Cerebellar nuclear complex (tissue), 1 donor: ENCODE measurements at places on chromosomes 6 and 20.

DNA sequence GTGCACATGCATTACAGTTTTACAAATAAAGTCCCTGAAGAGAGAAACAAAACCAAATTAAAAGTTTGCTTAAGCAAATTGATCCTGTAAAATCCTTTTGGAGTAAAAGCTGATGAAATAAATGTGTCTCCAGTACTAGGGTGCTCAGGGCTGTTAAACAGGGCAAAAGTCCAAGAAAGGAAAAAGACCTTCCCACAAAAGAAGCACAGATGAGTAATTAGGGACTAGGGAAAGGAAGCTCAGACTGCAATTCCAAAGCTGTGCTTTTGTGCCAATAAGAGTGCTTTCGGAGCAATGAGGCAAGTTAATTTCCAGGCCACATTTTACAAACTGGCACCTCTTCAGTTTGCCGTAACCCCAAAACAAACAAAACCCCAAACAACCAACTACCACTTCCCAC, 10.4 kb upstream of the RNF182 start:
- DNase-seq: no peak

GRCh38 chr6:20070047-20070446, 142.2 kb downstream of the MBOAT1 start:
- DNase-seq: no peak

GRCh38 chr6:54390362-54390761, 82.1 kb downstream of the TINAG start:
- DNase-seq: no peak

- no peak for DNase-seq
Observed at GRCh38 chr20:4151991-4152695, 136.8 kb upstream of the RNF24 start.

- DNase-seq: no peak
Observed at GRCh38 chr6:87279196-87279595, 43.2 kb upstream of the SMIM8 start.

DNA sequence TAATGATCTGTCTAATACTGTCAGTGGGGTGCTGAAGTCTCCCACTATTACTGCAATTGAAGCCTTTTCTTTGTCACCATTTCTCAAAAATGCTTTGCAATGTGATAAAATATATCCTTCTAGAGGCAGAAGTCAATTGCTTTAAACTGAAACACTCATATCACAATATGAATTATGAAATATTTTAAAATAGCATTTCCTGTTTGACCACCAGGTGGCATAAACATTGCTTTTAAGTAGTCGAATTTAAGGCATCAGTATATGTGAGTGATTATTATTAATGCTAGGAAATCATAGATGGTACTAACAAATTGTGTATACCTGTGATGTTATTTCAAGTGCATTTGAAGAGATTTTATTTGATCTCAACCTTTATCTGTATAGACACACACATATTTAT, 87.5 kb downstream of the MEI4 start:
- no peak for DNase-seq

DNA sequence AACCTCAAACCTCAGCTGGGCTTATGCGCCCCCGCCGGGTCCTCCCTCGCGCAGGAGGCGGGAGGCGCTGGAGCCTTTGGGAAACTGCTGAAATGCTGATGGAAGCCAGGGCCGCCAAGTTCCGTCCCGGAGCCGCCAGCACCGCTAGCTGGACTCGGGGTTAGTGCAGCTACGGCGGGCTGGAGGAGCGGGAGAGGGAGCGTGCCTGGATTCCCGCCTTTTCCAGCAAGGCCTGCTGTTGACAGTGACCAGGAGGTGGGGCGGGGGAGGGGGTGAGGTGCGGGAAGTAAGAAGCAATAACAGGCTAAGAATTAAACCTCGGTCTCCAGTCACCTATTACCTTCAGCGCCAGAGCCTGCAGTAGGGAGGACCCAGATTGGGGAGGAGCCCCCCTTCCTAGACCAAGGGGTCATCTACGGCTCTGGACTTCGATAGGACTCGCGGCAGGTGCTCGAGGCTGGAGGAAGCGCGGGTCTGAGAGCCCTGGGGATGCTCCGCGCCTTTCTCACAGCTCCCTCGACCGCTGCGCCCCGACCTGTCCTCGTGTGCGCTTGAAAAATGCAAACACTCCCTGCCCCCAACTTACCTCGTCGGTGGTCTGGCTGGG, 20.5 kb downstream of the COL9A1 start:
- no peak for DNase-seq

DNA sequence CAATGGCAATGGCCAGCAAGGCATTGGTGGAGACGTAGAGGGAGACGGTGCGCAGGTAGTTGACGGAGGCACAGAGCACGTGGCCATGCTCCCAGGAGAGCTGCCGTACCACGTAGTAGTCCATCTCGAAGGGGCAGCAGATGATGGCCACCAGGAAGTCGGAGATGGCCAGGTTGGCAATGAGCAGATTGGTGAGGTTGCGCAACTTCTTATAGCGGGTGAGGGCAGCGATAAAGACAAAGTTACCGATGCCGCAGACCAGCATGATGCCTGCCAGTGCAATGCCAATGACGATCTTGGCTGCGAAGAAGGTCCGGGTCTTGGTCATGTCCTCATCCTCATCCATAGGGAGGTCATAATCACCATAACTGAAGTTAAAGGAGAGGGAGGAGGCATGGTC, 2.8 kb downstream of the PROKR2 start:
- DNase-seq: no peak

GRCh38 chr6:62390401-62390800, 104.4 kb upstream of the KHDRBS2 start:
- DNase-seq: no peak

DNA sequence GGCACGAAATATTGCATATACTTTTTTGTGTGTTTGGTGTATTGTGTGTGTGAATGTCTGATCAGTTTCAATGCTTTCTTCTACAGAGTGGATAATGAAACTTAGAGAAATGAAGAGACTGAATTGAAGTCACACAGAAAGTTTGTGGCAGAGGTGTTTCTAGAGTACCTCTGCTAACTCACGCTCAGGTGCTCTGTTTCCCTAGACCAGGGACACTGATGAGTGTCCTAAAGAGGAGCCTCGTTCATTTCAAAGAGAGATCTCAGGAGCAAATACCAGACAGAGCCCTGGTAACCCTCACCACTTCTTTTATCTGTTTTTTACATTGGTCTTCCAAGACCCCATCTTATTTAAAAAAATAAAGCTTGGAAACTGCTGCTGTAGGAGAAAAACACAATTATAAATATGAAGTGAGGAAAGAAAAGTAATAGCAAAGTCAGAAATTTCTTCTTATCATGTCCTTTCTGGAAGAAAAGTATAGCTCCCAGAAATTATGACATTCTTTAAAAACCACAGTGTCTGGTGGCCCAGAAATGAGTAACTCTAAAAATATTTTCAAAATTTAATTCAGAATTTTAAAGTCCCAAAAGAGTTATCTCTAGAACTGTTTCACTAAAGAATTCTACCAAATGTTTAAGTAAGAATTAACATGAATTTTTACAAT, 720.6 kb downstream of the RFPL4B start:
- no peak for DNase-seq

GRCh38 chr6:56914798-56915658, 39.9 kb upstream of the BEND6 start:
- peak; percentile 72 for DNase-seq

DNA sequence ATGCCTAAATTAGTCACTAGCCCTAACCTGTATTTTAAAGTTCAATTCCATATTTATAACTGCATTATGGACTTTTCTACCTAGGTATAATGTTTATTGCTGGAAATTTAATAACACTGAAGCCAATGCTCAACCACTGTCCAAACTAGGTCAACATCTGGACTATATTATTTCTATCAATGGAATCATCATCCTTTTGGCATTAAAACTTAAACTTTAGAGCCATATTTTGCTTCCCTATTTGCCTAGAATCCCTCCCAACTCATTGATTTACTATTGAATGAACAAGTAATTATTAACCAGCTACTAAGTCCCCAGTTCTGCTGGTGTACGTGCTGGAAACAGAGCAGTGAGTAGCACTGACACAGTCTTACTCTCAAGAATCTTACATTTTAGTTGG, 291.7 kb upstream of the SPTLC3 start:
- no peak for DNase-seq

GRCh38 chr6:167933290-167933689, 64.2 kb upstream of the KIF25 start:
- no peak for DNase-seq

DNA sequence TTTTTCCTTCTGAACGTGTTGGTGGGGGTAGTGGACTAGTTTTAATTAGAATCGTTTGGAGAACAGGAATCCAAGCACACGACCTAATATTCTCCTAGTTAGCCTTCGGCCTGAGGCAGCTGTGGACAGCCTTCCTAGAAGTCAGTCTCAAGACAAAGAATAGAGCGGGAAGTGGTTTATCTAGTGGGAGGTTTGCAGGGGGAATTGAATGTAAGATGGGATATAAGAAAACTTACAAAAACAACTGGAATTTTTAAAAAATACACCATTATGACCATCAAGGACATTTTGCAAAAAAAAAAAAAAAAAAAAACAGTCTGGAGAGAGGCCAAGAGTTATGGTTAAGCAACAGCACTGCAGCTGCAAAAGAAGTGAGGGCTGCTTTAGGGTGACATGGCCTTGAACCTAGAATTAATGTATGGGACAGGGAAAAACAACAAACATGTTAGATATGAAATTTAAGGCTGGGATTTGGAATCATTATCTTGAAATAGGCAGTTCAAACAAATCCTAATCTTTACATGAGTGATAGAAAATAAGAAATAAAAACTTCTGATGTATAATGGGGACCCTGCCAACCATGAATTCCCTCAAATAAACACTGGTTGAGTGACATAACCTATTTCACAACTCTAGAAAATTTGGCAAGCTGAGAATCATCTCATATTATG, 40.2 kb downstream of the PLAGL1 start:
- DNase-seq: no peak

DNA sequence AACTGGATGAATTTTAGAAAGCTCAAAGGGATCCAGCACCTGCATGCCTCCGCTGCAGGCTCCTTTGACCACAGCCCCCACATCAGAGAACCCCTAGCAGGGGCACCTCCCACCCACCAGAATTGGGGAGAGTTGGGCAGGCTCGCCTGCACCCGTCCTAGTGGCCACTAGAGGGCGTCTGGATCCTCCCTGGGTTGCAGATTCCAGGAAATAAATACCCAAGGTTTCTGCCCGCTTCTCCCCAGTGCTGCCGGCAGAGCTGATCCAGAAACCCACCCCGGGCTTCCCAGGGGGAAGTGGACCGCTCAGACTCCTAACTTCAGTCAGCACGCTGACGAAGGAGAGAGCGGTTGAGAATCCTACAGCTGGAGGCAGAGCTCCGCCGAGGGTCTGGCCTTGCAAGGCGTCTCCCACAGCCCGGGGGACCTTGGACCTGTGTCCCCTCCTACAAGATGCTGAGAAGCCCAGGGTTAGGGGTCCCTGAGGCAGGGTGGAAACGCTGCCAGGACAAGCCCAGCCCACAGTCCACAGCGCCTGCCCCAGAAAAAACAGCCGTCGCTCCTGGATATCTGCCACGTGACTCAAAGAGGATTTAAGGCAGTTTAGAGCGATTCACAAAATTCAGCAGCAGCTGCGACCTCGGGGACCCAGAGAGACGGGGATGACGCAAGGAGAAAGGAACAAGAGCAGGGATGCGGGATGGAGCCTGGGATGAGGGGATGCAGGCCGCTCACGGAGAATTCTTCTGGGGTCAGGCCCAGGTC, 32.6 kb upstream of the PHACTR3 start:
- DNase-seq: peak; percentile 46

DNA sequence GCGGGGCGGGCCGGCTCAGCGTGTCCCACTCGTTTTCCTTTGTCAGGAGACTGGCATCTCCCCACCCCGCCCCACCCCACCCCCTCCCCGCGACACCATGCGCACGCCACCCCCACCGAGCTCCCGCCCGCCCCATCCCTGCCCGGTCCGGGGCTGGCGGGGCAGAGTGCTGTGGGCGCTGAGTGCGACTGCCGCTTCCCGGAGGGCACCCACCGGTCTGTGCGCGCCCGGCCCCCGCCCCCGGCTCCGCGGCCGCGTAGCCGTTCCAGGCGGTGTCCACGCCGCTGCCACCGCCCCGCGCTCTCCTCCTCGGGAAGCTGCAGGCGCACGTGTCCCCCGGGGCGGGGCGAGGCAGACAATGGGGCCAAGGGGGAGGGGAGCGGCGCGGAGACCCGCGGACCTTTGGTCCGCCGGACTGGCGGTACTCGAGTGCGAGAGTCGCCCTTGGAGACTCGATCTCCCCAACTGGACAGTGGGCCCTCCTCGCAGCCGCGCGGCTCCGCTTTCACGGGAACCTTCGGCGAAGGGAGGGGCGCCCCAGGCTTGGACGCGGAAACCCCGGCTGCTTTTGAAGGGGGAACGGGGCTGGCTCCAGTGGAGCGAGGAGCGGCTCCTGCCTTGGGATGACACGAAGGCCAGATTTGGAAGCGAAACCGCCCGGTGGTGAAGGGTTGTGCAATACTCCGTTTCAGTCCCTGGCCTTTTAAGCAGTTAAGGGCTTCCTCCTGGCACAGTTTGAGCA, 1.0 kb upstream of the SYNCRIP start:
- no peak for DNase-seq

- DNase-seq: no peak
Observed at GRCh38 chr6:42817907-42818306, 36.1 kb downstream of the BICRAL start.

GRCh38 chr6:135647521-135647920, 150.0 kb upstream of the AHI1 start:
- DNase-seq: no peak

DNA sequence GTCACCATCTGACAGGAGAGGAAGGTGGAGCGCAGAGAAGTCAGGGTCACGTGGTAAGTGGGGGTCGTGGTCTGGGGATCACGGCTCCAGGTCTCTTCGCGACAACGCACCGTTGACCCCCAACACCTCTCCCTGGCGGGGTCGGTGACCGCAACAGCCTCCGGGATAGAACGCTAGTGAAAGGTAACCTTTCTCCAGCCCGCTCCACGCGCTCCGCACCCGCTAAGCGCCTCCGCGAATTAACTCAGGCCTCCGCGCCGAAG, 600 bp upstream of the SYNJ2 start:
- no peak for DNase-seq

GRCh38 chr20:60085551-60086132, 127.4 kb downstream of the CDH26 start:
- DNase-seq: no peak

DNA sequence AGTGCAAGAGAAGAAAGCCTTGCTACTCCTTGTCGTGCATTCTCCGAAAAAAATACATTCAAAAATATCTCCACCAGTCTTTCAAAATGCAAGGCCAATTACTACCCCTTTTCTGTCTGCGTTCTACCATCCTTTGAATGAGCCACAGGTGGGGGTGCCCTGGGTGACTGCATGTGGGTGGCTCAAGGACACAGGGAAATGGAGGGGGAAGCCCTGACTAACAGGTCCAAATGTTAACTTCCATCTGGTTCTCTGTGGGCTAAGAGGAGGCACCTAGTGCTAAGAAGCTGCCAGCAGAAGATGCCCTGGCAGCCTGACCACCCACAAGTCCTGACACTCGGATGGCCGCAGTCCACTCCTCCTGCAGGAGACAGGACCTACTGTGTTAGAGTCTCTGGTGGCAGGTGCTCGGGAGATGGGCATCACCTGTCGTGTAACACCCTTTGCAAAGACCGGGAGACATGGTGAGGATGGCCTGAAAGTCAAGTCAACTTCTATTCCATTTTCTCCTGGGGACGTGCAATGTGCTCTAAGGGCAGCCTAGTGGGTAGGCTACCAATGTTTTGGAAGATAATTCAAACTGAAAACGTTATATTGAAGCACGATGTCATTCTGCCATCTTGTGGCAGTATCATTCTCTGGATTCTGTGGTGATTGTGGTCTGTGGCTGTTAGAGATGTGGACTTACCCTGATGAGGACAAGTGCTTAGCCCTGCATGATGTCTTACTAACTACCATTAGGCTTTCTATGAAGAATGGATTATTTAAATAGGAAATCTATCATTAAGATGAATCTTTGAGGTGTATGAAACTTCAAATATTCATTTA, 27.4 kb upstream of the IGF2R start:
- DNase-seq: no peak

- no peak for DNase-seq
Observed at GRCh38 chr20:44516491-44516890, 5.4 kb downstream of the SERINC3 start.
